Type B pancreatic cell (in vitro differentiated cells): ENCODE measurements at places on chromosomes 7 and 10.

GRCh38 chr10:117132751-117133231, 5.3 kb downstream of the VAX1 start:
- peak; percentile 69 for DNase-seq

DNA sequence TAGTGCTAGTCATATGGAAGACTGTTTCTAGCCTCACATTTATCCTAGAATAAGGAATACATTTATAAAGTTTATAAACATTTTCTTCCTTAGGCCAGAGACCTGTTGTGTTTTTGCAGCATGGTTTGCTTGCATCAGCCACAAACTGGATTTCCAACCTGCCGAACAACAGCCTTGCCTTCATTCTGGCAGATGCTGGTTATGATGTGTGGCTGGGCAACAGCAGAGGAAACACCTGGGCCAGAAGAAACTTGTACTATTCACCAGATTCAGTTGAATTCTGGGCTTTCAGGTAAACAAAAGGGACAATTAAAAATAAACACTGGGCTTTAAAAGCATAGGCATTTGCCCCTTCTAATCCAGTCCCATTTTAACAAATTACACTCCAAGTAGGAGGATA, 4.2 kb downstream of the LIPF start:
- DNase-seq, result no peak

GRCh38 chr7:133853706-133854276, 273.3 kb upstream of the LRGUK start:
- DNase-seq, result no peak

DNA sequence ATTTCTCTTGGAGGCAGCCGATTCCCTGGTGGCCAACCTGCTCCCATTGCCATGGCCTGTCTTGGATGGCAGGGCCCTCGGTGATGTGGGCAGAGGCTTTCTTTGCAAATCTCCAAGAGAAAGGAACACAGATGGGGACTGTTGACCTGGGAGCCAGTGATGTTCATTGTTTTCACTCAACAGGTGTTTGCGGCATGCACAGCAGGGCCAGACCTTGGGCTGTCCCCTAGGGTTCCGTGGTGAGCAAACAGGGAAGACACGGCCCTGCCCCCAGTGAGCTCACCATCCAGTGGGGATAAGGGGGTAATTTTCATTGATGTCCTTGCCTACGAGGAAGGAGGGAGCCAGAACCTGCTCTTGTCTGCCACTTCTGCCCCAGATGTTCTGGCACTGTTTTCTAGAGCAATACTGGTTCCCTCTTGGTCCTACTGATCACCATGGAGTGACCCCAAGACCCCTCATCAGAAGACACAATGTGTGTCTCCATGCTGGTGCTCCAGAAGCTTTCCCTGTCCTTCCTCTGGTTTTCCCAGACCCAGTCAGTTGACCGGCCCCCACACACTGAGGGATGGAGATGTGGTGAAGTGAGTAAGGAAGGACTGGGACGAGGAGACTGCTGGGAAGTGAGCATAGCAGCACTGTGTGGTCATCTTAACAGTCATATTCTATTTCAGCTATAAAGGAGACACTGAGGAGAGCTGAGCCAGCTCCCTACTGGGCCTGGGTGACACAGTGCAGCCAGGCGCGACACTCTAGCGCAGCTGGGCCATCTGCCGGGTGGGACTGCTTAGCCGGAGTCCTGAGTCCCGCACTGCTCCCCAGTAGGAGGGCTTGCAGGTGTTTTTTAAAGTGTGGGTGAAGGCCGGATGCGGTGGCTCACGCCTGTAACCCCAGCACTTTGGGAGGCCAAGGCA, 20.4 kb upstream of the FIGNL1 start:
- DNase-seq, result no peak

DNA sequence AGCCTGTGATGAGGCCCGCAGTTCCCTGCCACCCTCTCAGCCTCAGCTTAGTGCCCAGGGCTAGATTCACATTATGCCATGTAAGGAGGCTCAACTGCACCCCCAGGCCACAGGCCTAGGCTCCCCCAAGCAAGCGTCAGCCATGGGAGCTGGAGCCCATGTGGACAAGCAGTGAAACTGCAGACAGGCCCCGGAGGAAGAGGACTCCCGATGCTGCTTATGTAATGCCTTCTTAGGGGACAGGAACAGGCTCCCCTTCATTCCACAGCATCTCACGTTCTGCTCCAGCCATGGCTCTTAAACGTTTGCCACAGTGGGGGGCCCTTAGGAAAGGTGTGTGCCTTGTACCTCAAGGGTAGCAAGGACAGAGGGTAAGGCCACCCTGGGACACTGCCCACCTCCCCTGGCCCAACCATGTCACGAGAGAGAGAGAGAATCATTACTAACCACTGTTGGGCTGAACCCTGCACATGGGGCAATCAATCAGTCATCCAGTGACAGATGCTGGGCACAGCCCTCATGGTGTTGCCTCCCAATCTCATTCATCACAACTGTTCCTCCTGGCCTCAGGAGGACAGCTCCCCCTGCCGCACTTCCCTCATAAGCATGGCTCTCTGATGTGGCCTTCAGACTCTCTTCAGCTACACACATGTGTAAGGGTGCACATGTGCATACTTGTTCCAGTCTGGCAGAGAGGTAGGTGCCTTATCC, 263.0 kb downstream of the GRID1 start:
- DNase-seq, result peak; percentile 49

GRCh38 chr10:111298031-111298430, 221.2 kb downstream of the ADRA2A start:
- no peak for DNase-seq

DNA sequence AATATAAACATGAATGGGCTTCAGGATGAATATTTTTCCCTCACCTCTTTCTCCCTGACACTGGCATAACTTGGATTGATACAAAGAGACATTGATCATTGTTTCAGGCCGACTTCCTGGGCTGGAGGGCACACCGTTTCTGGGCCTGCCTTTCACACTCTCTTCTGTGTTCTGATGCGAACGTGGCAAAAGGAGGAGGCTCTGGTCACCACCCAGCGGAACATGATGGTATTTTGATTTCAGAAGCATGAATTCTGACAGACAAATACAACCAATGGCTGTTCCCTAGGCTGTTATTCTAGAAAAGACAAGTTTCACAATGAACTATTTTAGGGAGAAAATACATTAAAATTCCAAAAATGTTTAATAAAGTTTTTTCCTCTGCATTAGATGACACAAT, 534.5 kb upstream of the MKI67 start:
- no peak for DNase-seq

- DNase-seq, result no peak
These were observed 131.7 kb downstream of the DNAJB6 start for GRCh38 chr7:157468221-157469111.

DNA sequence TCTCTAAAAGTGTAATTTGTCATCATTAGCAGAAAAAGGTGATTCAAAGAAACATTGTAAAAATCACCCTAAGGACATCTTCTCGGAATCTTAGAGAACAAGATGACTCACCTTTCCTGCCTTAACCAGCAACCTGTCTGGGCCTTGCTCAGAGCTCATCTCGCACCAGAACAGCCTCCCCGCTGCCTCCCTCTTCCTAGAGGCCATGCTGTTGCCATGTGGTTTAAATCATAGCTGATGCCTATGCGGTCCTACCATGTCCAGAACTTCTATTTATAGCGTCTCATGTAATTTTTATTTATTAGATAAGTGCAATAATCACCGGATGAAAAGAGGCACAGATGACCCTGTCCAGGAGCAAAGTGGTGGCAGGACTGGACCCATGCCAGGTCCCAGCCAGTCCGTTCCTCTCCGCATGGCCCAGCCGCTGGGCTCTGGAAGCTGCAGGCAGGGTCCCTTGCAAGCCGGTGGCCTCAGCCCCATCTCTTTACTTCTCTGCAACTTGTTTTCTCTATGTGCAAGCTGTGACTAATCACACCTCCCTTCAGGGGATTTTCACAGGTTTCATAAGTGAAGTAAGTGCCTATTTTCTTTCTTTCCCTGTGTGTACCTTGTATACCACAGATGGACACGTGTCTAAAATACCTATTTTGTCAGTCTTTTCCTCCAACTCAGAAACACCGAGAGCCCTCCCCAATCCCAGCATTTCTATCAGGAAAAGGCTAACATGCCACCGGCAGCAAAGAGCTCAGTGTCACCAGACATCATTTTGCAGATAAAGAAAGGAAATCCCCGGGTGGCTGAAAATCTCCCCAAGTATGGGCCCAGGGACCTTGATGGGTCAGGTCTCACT, 27.1 kb downstream of the KLF6 start:
- no peak for DNase-seq

DNA sequence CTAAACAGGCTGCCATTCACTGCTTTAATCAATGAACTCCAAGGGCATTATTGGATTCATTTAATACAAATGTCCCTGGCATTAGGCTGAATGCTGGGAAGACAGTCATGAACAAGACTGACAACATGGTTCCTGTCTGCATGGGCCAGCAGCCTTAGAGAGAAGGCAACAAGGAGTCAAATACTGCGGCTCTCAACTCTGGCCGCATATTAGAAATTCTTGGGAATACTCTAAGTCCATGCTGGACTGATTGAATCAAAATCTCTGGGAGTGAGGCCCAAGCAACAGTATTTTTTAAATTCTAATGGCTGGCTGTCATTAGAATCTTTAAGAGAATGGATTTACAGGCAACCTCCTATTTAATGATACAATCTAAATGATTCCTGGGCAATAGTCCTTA, 34.1 kb downstream of the FGFBP3 start:
- no peak for DNase-seq

- DNase-seq, result no peak
These were observed 28.0 kb upstream of the VSIR start for GRCh38 chr10:71801361-71801760.

DNA sequence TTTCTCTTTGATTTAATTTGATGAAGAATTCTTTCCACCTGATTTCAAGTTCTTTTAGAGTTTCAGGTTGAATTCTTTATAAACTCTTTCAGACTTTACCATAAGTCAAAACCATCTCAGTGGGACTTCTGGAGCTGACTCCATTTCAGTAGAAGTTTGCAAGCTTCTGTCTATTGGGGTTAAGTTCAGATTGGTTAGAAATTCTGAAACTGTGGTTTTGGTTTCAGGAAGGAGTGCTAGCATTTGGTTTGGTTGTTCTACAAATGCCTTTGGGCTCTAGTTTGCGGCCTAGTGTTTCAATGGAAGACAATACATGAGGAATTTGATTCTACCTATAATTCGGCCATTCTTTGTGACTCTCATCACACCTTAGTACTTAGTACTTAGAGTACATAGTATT, 176.8 kb upstream of the RHOBTB1 start:
- DNase-seq, result no peak

DNA sequence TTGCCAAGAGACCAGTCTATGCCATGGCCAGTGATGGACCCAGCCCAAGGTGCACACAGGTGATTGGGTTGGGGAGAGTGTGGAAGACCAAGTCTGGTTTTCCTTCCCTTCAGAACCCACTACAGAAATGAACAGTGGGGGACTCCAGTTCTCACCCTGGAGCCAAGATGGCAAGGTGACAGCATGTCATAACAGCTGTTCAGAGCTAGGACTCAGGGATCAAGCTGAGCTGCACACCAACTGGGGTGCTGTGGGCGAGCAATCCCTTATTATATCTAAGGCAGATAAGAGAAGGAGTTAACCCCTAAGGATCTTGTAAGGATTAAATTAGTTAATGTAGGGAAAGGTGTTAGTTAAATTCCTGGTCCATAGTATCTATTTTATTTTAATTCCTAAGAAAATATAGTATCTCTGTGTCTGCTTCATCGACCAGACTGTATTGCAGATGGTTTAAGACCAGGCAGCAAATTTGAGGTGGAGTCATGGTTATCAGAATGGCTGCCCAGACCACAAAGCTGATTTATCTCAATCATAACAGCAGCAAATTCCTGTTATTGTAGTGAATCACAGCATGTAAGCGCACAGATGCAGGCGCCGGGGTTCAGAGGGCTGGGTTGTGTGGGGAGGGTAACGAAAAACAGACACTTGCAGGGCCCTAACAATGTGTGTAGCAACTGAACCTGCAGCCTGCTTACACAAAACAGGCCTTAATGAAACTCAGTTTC, 208.7 kb upstream of the ZNF32 start:
- DNase-seq, result peak; percentile 60

- no peak for DNase-seq
These were observed 1.2 kb downstream of the MICALL2 start for GRCh38 chr7:1457949-1458682.

DNA sequence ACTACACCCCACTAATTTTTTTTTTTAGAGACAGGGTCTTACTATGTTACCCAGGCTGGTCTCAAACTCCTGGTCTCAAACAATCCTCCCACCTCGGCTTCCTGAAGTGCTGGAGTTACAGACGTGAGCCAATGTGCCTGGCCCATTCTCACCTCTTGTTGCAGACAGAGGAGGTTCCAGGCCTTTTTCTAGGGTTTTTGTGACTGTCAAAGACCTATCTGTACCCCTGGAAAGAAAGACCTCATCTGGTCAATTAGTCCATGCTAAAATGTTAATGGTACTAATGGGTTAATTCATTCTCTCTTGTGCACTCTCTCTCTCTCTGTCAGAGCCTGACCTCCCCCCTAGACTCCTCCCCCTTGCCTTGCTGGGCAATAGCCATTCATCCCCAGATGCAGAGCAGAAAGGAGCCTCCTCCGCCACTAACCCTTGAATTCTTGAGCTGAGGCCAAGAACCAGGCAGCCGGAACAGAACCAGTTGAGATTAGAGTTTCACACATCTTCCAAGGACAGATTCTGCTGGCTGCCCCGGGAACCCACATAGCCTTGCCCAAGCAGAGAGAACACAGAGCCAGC, 209.7 kb downstream of the SKIDA1 start:
- DNase-seq, result no peak

- DNase-seq, result no peak
These were observed 124.6 kb upstream of the NRBF2 start for GRCh38 chr10:63008491-63008890.

DNA sequence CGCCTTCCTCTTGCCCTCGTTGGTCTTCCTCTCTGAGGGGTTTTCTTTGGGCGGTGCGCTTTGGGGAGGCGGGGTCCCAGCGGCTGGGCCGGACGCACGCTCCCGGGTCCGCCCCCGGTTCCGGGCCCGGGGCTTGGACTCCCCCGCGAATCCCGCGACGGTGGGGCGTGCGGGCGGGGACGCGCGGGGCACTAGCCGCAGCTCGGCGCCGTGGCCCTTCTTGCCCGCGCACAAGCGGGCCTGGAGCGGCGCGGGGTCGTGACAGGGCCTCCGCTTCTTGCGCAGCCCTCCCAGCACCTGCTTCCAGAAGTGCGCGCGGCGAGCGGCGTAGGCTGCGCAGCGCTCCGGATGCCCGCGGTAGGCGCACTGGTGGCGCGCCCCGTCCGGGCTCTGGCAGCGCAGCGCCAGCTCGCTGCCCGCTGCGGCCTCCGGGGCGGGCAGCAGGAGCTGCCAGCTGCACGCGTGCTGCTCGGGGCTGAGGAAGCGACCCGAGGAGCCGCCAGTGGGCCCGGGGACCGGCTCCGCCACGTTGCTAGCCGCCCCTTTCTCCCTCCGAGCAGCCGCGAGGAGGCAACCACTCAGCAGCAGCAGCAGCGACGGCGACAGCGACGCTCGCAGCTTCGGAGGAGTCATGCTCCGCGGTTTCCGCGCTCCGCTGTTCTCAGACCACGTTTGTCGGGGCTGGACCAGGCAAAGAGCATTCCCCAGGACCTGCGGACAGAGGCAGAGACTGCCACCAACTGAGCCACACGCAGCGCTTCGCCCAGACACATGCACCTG, 759 bp downstream of the FGFBP3 start:
- peak; percentile 79 for DNase-seq
